Activated T-helper 9 cell treated with anti-CD3 and anti-CD28 coated beads, Interleukin-2, amount 50 U/mL, for 16 hours (primary cell): ENCODE measurements at places on chromosomes 1 and 21.

DNA sequence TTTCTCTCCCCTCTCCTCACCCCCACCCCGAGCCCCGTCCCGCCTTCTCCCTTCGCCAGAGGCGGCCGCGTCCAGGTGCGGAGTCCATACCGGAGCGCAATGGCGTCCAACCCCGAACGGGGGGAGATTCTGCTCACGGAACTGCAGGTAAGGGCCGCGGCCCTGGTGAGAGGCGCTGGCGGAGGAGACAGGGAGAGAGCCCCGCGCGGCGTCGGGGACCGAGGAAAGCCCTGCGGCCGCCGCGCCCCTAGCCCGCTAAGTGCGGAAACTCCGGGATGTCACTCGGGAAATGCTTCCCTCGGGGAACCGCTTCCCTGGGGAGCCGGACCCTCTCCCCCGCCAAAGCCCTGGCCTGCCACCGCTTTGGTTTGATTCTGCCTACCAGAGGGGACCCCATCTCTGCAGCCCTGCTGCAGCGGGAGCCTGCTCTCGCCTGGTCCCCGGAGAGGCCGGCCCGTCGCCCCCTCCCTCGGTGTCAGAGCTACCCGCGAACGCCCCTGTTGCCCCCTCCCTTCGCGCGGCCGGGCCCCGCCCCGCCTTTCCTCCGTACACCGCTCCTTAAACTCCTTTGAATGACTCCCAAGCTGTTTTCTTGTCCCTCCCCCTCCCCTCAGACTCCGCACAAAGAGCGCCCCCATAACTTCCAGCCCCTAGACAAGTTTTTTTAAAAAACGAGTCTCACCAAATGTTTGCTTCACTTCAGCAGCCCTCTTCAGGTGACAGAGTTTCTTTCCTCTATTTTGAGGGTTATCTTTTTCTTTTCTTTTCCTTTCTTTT, 597 bp downstream of the PKN2 start:
- peak; percentile 36 for DNase-seq

GRCh38 chr21:27077501-27077900, 110.6 kb upstream of the ADAMTS5 start:
- no peak for DNase-seq

- peak; percentile 54 for DNase-seq
These were observed 43.7 kb downstream of the KIF21B start for GRCh38 chr1:200979574-200980451.

GRCh38 chr1:38860454-38860795, 853 bp upstream of the RRAGC start:
- DNase-seq: no peak

DNA sequence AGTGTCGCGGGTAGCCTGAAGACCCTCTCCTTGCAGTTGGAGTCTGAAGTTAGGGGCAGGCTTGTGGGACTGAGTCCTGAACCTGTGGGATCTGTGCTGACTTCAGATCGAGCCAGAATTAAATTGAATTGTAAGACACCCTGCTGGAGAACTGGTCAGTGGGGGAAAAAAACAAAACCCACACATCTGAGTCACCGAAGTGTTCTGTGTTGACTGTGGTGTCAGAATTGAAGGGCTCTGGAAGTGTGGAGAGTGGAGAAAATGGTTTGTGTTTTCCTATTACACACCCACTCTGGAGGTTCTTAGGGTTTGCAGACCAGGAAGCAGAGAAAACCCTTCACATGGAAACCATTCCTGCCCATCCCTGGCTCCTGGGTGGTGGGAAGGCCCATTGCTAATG, 209.5 kb upstream of the GALNT2 start:
- no peak for DNase-seq

- no peak for DNase-seq
These were observed 136.8 kb downstream of the ZC3H11B start for GRCh38 chr1:219476116-219476515.

DNA sequence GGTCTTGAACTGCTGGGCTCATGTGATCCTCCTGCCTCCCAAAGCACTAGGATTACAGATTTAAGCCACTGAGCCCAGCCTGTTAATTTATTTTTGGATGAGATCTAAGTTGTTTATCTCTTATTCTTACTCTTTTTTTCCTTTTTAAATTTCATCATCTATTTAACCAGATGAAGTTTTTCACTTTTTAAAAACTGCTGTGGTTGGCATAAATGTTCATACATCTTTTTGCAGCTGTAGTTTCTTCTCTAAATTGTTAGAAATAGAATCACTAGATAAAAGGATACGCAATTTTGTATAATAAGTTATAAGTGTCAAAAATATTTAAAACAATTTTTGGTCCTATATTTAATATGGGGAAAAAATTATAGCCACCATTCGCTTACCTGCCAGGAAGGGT, 80.3 kb upstream of the GPR88 start:
- no peak for DNase-seq

DNA sequence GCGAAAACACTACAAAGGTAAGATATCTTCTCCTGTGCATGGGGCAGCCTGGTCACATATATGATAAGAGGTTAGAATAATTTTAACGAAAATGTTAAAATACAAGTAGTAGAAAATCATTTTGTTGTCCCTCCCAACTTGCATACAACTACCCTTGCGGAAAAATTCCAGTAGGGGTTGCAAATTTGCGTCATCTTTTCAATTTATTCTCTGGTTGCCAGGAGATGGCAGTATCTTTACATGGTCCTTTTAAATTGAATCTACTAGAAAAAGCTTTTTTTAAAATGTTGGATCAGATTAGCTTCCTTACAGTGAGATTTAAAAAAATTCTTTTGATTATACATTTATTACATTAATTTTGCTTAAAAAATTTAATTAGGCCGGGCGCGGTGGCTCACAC, 10.9 kb downstream of the S100PBP start:
- DNase-seq: no peak

- DNase-seq: peak; percentile 5
These were observed 122.0 kb downstream of the LMO4 start for GRCh38 chr1:87450615-87451209.

GRCh38 chr1:97632075-97632474, 288.8 kb downstream of the DPYD start:
- no peak for DNase-seq

DNA sequence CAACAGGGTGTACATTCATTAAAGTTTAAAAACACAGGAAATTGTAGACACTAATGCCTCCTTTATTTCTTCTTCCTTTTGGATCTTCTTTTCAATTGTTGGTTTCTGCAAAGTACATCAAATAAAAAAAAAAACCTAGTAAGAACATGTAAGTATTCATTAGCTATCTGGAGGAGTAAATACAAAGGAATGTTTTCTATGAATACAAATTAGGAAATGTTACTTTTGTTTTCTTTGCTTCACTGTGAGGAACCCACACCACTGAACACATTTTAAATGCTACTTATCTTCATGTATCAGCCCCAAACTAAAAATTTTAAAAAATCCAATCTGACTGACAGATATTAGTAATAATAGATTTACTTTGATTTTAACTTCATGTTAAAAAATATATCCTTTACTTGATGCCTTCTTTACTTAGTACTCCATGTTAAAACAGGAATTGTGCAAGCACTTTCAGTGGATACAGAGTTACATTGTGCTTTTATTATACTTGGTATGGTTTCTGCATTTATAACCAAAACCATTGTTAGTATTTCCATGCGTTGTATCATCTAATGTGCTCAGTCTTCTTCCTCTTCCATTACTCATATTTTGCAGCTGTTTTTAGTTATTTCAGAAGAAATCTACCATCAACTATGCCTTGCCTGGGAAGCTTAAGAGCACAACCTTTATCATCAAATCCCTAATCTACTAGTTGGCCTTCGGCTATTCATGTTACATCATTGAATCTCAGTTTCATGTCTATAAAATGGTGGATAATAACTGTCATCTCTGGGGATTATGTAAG, 236.9 kb upstream of the DPYD start:
- no peak for DNase-seq

- DNase-seq: no peak
These were observed 31.2 kb upstream of the SYNC start for GRCh38 chr1:32733582-32734321.

DNA sequence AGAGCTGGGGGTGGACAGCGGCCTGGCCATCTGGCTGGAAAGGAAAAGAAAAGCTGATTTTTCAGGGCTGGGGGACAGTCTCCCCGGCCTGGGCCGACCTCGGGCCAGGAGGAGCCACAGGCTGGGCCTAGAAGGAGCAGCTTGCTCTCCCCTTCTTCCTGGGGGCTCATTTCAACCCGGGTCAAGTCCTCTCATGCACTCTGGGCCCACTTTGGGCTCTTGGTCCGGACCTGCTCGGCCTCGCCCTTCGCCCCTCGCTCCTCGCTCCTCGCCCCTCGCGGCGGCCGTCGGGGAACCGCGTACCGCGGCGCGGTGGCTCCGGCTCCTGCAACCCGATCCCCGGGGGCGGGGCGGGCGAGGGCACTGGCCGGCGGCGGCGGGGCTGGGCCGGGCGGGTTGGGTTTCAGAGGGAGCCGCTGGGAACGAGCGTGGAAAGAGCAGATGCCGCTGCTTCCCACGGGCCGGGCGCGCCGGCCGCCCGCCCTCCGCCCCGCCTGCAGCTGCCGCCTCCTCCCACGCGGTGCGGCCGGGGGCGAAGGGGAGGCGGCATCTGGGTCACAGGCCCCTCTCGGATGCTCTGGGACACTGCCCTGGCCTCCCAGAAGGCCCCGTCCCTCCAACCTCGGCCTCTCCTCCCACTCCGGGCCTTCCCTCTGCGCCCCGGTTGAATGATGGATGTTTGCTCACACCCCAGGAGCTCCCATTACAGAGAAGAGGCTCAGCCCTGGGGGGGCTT, 6.6 kb downstream of the HEYL start:
- no peak for DNase-seq

DNA sequence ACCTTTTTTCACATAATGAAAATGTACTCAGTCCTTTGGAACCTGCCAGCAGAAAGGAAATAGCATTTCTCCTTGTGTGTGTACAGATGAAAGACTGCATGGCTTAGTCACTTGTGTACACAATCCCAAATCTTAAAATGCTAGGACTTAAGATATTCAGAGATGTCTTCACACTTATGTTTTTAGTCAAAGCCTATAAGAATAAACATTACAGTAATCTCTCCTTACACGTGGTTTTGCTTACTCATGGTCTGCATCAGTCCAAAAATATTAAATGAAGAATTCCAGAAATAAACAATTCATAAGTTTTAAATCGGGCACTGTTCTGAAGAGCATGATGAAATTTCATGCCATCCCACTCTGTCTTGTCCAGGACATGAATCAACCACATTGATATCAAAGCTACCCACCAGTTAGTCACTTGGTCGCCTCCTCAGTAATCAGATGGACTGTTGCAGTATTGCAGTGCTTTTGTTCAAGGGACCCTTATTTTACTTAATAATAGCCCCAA, 75.7 kb upstream of the RRP15 start:
- DNase-seq: no peak

GRCh38 chr1:81505831-81506230, 294.9 kb upstream of the ADGRL2 start:
- DNase-seq: no peak

DNA sequence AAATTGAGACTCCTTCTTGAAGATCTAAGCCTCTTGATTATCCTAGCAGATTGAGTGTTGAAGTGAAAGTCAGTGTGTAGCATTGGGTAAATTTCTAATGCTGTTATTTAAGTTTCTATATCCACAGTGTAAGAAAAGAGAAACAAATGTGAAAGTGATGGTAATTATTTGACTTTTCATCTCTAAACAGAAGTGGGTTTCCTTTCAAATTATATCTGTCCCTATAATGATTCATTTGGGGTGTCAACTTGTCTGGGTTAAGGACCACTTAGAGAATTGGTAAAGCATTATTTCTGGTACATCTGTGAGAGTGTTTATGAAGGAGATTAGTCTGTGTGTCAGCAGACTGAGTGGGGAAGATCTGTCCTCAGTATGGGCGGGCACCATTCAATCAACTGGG, 133.0 kb upstream of the HMCN1 start:
- DNase-seq: no peak

- no peak for DNase-seq
These were observed 30.5 kb upstream of the AHCYL1 start for GRCh38 chr1:109954041-109954512.

GRCh38 chr1:93694039-93694438, 12.4 kb upstream of the BCAR3 start:
- no peak for DNase-seq

DNA sequence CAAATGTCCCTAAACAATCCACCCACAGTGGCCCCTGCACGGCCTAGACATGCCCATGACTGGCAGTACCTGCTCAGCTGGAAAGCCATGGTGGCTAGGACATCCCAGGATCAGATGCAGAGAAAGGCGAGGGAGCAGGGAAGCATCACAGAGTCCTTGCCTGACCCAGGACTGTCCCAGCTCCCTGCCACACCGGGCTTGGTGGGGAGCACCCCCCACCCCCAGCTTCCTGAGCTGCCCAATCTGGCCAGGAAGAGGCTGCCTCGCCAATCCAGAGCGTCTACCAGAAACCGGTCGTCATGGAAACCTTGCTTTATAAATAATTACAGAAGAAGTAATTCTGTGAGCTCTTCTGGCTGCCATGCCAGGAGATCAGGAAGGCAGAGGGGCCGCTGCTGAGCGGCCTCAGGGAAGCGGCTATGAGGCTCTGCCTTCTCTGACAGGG, 34.8 kb downstream of the ACOT7 start:
- DNase-seq: no peak

DNA sequence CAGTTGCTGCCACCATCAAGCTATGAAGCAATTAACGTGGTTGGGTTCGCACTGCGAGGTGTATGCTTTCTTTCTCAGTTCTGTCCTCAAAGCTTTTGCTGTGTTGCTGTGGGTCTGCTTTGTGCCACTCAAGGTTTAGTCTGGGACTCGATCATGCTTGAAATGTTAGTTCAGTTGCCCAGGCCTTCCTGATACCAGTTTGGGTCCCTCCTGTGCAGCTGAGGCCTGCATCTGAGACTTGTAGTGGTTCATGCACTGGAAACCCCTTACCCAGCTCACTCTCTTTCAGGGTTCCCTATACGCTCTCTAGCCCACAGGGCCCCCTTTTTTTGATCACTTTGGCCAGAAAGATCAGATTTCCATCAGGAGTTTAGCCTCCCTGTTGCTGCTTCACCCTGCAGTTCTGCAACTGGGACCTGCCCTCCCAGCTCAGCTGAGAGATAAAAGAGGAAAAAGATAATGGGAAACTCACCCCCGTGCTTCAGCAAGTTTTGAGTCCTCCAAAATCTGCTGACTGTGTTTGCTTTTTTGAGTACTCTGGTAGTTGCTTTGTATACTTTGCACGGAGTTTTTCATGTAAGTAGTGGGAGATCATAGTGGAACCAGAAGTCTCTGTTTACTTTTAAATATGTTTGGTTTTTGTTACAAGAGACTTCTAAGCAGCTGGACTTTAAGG, 317.0 kb downstream of the HHAT start:
- no peak for DNase-seq

DNA sequence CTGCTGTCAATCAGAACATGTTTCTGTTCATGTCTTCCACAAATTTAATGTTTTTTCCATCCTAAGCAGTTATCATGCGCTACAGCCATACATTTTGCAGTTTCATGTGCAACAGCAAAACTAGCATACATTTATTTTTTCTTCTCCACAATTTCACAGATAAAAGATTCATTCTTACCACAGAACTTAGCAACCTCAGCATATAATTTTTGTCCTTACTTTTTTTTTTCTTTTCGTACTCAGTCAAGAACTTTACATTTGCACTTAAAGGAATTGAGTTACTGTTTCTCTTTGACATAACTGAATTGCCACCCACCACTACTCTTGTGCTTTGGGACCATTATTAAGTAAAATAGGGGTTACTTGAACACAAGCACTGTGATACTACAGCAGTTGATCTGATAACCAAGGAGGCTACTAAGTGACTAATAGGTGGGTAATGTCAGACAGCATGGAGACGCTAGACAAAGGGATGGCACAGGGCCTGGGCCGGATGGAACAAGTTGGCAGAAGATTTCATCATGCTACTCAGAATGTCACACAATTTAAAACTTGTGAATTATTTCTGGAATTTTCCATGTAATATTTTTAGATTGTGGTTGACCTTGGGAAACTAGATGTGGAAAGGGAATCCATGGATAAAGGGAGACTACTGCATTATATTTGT, 50.2 kb upstream of the LHX8 start:
- no peak for DNase-seq
